Central memory CD8-positive, alpha-beta T cell (primary cell): ENCODE measurements at places on chromosomes 13 and 19.

- DNase-seq: no peak
Observed at GRCh38 chr19:44111910-44112463, 1.2 kb upstream of the ZNF225 start.

DNA sequence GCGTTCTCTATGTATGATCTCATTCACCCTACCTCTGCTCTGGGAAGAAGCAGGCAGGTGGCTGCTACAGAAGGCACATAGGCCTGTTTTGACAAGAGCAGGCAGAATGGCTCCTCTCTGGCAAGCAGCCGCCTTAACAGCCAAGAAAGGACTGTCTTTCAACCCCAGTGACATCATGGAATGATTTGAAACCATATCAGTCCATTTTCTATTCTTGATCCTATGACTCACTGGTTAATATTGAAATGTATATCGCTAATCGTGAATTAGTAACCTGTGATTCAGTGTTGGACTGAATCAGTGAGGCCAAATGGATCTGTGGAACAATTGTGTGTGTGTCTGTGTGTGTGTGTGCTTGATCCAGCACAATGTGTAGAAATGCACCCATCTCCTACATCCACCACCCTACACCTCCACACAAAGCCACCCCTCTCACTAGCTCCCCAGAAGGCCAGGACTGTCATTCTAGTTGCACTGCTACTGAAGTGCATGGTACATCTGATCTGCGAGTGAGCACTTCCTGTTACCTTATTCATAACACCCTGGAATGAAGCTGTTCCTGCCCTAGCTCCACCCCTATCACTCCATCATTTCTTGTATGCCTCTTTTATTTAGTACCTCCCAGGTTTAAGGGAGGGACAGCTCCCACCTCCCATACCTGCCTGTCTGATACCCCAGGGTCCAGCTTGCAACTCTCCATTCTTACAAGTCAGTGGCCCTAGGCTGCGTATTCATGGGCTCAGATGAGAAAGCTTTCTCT is 460.0 kb downstream of the FOXO1 start:
- DNase-seq: no peak

DNA sequence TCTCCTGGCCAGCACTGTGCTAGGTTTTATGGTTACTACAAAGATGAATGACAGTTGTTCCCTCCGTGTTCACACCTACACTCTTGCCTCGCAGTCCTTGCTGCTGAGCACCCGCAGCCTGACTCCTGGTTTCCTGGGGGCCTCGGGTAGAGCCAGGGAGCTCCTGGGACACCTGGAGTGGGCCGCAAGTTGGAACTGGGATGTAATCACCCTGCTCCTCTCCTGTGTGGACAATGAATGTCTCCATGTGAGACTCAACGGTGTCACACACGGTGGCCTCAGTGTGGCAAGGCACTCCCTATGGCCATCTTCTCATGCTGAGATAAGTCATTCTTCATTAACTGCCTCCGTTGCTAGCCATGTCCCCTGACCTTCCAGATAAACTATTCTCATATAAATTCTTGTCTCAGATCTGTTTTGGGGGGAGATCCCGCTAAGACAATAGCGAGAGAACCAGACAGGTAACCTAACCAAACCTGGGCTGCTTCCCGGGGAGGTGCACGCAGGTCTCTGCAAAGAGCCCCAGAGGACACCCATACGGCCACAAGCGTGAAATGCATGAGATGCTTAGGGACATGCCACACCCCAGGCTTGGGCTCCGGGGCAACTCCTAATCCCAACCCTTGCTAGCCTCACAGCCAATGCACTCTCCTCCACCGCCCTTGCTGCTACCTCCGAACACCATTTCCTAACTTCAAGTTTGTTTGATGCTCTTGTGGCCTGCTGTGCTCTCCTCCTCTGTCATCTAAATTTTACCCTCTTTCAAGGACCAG is 87.2 kb upstream of the IRS2 start:
- no peak for DNase-seq

- no peak for DNase-seq
Observed at GRCh38 chr13:72109863-72110262, 242.9 kb upstream of the DACH1 start.

- no peak for DNase-seq
Observed at GRCh38 chr19:1610579-1610978, 5.3 kb upstream of the UQCR11 start.

DNA sequence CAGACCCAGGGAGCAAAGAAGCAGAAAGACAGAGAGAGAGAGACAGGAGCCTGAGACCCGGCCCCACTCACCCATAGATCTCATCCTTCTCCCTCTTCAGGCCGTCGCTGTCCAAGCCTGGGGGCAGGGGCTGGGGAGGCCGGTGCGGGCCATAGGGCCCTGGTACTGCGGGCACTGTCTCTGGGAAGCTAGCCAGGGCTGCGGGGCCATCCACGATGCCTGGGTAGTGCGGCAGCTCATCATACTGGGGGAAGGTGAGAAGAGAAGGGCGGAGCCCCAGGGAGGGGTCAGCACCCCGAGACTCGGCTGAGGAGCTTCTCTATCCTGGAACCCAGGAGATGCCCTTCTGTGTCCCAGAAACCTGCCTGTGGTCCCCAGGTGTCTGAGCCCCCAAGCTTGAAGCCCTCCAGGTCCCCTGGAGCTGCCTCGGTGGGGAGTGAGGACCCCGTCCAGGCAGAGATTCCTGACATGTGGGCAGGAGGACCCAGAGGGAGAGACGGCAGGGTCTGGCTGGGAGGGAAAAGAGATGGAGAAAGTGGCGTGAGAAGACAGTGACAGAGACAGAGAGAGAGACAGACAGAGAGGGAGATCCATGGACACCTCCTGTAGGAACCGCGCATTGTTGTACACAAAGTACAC is 2.1 kb downstream of the MEIS3 start:
- DNase-seq: no peak

DNA sequence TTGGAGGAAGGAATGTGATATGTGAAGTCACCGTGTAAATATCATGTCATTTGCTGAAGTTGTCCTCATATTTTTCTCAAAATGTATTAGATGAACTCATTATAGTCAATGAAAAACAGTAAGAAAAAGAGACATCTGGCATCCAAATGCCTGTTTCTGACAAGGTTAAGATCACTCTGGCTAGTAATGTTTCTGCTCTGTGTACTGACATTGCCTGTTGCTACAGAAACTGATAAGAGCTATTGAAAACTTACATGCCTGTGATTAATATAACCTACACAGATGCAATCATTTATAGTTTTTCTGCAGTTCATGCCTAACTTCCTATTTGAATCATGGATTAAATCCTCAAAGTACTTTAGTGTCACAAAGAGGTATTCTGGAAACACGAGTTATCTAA is 249.8 kb downstream of the NBEA start:
- no peak for DNase-seq

- no peak for DNase-seq
Observed at GRCh38 chr13:75395066-75395465, 86.9 kb downstream of the TBC1D4 start.

GRCh38 chr13:66794340-66795031 is 435.6 kb downstream of the PCDH9 start:
- no peak for DNase-seq

- no peak for DNase-seq
Observed at GRCh38 chr19:33796164-33796875, at the start of gene KCTD15. TSS of gene KCTD15 (plus strand) at chr19:33796870. CDS start at chr19:33800455, 3,585 bp downstream.

DNA sequence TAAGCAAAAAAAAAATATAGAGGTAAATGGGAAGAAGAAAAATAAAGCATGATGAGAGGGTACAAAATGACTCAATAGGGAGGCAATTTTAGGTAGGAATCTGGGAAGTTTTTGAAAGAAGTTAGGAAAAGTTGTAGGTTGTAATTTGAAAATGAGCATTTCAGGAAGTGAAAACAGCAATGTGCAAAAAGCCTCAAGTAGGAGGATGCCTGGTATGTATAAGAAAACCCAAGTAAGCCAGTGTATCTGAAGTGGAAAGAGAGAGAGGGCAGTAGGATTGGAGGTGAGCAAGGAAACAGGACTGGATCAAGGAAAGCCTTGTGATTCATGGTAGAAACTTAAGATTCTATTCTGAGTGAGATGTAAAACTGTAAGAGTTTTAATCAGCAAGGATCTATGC is 121.6 kb upstream of the SPRY2 start:
- no peak for DNase-seq

DNA sequence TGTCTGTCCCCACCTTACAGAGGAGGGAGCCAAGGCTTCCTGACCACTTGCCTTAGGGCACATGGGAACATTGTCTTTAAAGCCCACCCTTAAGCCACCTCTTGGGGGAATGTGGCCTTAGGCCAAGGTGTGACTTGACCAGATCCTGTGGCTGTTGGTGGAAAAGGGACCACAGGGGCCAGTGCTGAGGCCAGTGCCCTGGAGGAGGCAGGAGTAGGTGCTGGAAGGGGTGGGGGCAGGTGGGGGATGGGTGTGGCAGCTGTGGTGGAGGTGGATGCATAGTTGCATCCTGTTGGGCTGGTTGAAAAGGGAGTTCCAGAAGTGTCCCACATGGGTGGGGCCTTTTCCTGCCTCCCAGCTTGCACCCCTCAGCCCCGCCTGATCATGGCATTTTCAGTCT is 44.8 kb downstream of the DNM2 start:
- DNase-seq: no peak

- no peak for DNase-seq
Observed at GRCh38 chr13:66264971-66265370, 965.2 kb downstream of the PCDH9 start.

GRCh38 chr13:29484236-29484635 is 111.3 kb downstream of the SLC7A1 start:
- no peak for DNase-seq

DNA sequence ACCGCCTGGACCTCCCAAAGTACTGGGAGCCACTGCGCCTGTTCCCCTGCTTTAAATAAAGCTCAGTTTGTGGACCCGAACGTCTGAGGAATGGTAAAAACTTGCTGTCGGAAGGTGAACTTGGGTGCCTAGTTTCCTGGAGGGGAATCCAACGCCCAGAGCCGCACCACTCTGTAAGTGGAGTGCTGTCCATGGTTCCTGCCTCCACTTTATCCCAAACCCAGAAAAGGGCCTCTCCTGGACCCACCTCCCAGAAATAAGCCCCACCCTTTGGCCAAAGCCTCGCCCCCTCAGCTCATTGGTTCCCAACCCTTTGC is 2.3 kb downstream of the ANO8 start:
- DNase-seq: no peak

- DNase-seq: no peak
Observed at GRCh38 chr13:53167561-53167960, 138.9 kb downstream of the OLFM4 start.

DNA sequence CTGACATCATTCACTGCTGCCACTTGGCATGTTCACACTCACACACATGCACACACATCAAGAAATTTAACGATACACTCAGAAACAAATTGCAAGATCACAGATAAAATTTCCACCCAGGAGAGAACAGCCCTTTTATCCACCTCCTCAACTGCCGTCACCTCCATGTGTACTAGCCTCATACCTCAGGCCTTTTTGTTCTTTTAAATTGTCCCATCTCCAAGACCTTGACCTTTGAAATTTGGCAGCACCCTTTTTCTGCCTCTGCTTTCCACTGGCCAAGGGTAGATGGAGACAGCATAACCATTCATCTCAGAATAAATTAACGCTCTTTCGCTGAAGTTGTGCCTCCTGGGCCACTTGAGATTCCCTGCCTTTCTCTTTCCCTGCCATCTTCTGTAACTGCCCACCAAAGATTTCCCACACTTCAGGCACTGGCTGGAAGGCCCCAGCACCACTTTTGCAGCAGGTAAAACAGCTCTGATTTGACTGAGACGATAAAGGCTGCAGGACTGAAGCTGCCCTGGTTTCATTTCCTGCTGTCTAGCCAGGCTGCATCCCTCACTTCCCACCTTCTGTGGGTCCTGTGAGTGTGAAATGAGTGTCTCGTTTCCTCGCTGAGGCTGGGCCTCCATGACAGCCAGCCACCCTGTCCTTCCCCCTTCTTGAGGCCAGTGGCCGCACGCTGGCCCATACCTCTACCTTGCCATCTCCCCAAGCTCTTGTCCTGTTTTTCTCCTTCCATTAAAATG is 39.3 kb downstream of the MBNL2 start:
- no peak for DNase-seq

DNA sequence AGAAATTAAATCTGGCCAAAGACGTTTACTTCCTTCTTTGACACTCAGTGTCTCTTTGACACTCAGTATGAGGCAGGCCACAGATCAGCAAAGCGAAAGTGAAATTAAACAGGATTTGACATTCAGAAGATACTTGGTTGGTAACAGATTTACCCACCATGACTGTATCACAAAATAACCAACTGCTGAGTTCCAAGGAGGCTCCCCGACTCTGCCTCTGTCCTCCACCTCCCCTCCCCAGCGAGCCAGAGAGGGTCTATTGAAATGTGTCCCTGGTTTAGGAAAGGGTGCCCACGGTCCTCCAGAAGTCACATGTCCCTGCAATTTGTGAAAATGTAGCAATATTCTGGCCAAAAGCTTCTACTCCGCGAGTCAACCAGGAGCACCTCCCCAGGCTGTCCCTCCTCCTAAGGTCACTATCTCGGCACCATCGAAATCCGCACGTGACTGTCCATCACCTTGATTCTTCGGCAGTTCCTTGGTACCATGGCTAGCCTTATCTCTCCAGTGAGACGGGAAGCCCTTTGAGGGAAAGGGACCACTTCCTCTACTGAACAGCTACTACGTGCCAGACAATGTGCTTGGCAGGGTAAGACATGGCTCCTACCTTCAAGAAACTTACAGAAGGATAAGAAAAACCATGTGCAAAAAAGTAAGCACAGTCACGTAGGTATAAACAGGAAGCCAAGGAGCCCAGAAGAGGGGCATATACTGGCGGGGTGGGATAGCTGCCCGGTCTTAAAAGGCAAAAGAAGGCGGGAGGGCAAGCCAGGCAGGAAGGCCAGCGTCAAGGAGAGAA is 1.5 kb downstream of the N4BP2L1 start:
- DNase-seq: peak; percentile 20

DNA sequence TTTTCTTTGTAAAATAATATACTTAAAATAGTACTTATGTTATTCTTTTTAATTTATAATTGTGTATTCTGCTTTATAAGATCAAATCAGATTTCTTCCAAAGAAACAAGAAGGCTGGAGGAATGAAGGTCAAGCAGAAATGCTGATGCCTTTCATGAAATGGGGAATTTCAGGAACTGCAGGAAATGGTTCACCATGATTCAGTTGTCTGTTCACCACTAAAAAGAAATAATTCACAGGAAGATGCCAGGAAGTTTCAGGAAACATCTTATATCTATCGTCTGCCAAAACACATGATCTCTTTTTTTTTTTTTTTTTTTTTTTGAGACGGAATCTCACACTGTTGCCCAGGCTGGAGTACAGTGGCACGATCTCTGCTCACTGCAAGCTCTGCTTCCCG is 15.7 kb upstream of the SCEL start:
- no peak for DNase-seq

- DNase-seq: no peak
Observed at GRCh38 chr13:78881054-78881453, 222.1 kb upstream of the OBI1 start.

DNA sequence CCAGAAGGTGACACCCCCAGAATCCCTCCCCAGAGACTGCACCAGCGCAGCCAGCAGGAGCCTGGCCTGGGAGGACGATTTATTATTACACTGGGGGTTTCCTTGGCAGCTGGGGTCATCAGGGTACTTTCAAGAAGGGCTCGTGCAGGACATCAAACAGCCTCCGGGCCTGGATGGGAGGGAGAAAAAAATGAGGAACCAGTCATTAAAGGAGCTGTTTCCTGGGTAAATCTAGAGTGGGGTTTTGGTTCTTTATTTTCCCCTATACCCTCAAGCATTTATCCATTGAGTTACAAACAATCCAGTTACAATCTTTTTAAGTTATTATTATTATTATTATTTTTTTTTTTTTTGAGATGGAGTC is 3.1 kb downstream of the POLR1G start:
- no peak for DNase-seq

- no peak for DNase-seq
Observed at GRCh38 chr19:28426730-28427225, 786.2 kb downstream of the UQCRFS1 start.

GRCh38 chr13:41762796-41763195 is 198.1 kb downstream of the VWA8 start:
- no peak for DNase-seq
